ENCODE measurements at places on chromosomes 2 and 18.

GRCh38 chr18:8858888-8859511 is 153.6 kb downstream of the MTCL1 start:
- DNase-seq: no peak

- no peak for DNase-seq
These were observed 41.9 kb downstream of the CPO start for GRCh38 chr2:206981086-206981674.

DNA sequence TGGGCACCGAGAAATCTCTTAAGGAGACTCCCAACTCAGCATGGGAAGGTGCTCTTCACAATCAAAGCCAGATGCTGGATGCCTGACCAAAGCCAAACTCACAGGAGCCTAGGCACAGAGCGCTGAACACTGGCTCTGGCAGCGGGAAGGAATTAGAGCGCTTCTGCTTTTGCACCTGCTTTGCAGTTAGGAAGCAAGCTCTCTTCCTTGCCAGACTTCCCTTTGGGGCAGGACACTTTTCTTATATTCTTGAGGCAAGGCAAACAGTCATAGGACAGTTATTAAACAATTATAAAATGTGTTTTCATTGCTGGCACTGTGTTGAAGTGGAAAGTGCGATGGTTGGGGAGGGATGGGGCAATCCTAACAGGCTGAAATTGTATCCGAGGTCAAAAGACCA is 79.6 kb upstream of the DNMT3A start:
- no peak for DNase-seq

DNA sequence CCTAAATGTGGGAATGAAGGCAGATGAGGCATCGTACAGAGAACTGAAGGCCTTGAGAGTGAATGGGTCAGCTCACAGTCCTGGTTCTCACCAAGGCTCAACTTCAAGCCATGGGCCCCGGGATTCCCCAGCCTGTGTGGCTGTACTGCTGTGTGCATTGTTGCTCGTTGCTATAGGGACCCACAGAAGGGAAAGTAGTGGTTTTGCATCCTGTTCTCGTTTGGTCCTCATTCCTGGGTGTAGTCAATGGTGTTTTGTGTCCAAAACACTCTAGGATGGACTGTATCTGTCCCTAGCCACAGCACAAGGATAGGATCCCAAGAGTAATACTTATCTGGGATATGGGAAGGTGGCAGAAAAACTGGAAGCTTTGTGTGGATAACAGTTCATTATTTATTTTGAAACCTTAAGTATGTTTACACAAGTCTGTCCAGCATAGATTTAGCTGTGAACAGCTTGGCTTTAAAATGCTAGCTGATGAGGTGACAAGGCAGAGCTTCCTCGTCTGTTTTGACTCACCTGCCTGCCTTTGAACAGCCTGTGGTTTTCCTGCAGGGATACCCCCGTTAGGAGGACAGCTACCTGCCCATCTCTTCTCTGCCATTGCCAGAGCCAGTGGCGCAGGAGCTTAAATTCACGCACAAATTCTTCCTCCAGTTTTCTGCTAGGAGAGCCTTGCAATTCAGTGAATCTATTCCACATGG is 85.0 kb downstream of the WDSUB1 start:
- no peak for DNase-seq

DNA sequence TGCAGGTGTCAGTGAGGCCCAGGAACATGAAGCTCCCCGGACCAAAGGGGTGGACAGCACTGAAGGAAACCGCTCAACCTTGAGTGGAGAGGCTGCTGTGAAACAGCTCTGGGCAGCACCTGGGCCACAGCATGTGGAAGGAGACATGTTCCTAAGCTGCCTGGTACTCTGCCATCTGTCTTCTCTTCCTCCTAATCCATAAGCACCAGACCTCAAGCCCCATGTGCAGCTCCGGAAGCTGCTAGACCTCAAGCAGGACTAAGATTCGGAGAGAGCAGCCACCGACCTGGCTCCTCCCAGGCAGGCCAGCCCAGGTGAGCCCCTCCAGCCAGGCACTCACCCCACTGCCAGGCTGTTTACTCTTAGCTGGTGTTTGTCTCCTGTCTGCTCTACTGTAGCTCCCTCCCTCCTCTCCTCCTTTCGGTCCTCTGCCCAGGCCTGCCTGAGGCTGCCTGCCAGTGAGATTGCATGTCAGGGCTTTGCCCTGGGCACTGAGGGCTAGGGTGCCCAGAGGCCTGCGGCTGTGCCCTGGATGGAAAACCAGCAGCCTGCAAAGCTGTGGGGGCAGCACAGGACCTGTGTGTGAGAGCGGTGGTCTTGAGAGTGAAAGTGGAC is 53.7 kb downstream of the BCL11A start:
- no peak for DNase-seq

DNA sequence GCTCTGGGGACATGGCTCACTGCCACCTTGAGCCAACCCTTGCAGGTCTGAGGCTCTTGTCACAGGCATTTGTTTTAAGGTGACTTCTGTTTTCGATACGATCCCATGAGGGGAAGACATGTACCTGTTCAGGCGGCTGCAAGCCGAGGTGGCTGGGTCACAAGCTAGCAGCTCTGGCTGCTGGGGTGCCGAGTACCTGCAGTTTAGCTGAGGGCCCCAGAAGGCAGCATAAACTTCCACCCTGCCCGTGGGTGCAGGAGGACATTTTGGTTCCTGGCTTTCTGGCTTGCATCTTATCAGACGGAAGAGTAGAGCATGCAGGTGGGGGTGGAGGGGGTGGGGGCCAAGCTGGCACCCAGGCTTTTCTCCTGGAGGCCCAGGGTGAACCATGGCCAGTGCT is 28.4 kb downstream of the COA5 start:
- no peak for DNase-seq

GRCh38 chr2:225090746-225091145 is 48.5 kb upstream of the DOCK10 start:
- DNase-seq: no peak

DNA sequence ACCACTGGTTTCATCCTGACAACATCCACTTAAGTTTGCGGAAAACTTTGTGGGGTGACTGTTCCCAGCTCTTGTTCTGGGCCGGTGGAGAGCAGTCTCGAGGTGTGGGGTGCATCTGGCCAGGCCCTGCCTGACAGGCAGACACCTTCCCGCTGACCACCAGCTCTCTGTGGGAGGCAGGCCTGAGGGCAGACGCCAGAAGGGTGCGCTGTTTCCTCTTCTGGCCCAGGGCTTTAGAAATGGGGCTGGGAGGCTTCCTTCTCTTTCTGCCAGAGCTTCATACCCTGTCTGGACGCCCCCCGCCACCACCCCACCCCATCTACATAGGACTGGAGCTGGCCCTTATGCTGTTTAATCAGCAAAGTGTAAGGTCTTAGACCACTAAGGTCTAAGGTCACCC is 263.8 kb downstream of the LOXHD1 start:
- no peak for DNase-seq

GRCh38 chr18:68035774-68036522 is 519.4 kb upstream of the DSEL start:
- DNase-seq: no peak

GRCh38 chr2:234425639-234426603 is 71.0 kb downstream of the ARL4C start:
- no peak for DNase-seq

DNA sequence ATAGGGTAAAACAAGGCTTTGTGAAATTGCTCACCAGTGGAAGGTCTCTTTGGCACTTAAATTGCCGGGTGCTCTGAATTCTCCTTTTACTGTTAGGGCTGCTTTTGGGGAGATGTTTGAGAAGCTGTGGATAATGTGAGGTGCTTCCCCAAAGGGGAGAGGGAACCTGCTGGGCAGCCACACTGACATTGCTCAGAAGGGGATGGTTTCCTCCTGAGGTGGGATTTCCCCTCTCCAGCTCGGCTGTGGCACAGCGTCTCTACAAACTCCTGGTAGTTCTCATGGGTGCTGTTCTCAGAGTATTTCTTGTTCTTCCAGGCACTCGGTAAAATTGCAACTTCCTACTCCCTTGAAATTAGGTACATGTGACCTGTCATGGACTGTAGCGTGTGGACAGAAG is 124.2 kb downstream of the LPIN1 start:
- DNase-seq: no peak

GRCh38 chr2:192277494-192278109 is 82.9 kb upstream of the TMEFF2 start:
- no peak for DNase-seq

- no peak for DNase-seq
These were observed 104.6 kb upstream of the RMDN2 start for GRCh38 chr2:37820471-37820986.

GRCh38 chr2:239300242-239300641 is 100.6 kb downstream of the HDAC4 start:
- DNase-seq: no peak

DNA sequence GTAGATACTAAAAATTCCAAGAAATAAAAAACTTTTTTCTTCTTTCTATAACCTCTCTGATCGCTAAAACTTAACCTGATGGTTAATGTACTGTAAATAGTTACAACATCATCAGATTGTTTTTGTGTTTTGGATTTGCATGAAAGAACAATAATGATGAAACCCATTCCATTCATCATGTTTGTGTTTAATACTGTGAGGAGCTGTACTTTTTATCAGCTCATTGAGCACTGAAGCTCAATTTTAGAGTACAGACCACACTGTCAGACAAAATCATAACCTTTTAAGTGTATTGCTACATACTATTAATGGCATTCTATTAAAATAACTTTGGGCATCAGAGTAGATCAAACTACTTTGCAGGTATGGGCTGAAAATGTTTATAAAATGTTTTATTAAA is 14.8 kb upstream of the BBS5 start:
- no peak for DNase-seq

GRCh38 chr2:223989856-223990232 is 32.6 kb downstream of the MRPL44 start:
- no peak for DNase-seq

GRCh38 chr2:134293719-134294537 is 40.1 kb downstream of the MGAT5 start:
- no peak for DNase-seq

- no peak for DNase-seq
These were observed 25.2 kb upstream of the ITGA6 start for GRCh38 chr2:172402198-172402597.

GRCh38 chr2:42102591-42103450 is 55.0 kb downstream of the PKDCC start:
- DNase-seq: no peak

DNA sequence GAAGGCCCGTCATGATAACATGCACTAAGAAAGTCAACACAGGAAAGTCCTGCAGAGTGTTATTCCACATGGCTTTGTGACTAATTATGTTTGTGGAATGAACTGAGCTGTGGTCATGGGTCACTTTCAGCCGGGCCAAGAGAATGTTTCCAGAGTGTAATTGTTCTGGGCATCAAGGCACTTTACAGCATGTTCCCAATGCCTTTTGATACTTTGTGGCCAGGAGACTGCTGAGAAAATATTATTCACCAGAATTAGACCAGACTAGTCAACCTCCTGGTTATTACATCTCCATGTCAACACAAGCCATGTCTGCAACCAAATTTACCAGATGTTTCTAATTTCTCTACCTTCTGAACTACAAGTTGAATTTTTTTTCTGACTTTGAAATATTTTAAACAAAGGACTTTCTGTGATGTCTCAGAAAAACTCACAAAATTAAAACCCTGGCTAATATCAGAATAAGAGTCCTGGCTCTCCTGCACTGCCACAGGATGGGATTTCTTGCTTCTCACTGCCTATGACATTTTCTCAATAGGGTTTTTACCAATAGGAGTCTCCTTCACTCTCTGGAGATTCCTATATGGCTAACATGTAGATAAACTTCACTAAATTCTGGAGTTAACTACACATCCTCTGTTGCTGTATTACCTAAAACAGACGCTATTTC is 90.6 kb upstream of the WDR75 start:
- no peak for DNase-seq

DNA sequence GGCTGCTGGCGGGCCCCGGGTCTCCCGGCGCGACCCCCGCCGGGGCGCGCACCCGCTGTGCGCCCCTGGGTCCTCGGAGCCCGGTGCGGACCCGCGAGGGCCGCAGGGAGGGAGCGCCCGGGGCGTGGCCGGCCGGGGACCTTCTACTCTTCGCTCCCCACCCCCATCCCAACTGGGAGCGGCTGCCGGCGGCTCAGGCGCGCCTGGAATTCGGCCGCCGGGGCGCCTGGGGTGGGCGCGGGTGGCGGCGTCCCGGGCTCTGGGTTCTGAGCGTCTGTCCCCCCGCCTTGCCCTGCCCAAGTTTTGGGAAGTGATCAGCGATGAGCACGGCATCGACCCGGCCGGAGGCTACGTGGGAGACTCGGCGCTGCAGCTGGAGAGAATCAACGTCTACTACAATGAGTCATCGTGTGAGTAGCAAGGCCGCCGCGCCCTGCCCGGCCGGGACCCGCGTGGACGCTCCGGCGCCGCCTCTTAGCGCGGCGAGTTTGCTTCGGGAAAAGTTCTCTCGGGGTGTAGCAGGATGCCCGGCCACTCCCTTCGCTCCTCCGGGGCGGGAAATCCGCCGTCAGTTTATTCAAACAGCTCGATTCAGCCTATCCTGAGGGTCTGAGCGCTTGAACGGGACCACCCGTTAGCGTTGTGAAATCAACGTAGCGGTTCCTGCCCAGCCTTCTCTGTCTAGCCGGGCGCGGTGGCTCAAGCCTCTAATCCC is 502 bp downstream of the TUBB6 start:
- no peak for DNase-seq

- no peak for DNase-seq
These were observed 505.4 kb upstream of the DDX18 start for GRCh38 chr2:117308861-117309770.

GRCh38 chr2:137357634-137358033 is 592.3 kb downstream of the THSD7B start:
- DNase-seq: no peak

DNA sequence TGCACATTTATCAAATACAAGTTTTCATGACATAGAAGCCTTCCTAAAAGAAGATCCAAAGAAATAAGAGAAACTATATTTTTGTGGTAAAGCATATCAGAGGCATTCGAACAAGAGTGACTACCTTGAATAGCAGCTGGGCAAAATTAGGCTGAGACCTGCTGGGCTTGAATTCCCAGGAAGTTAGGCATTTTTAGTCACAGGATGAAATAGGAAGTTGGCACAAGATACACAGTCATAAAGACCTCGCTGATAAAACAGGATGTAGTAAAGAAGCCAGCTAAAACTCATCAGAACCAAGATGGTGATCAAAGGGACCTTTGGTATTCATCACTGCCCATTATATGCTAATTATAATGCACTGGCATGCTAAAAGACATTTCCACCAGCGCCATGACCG is 1302.3 kb upstream of the NRXN1 start:
- no peak for DNase-seq

Data from stimulated activated CD8-positive, alpha-beta memory T cell treated with anti-CD3 and anti-CD28 coated beads, Interleukin-15, amount 100 ng/mL, for 24 hours (primary cell).